Fibroblast of lung (primary cell): ENCODE measurements at places on chromosomes 12 and 14. TPM values are rescaled to one million over a fixed set of nuclear protein-coding genes. Genes with fewer than 3 reads are reported as not detected.

- DNase-seq: no peak
These were observed 351.1 kb downstream of the BMP4 start for GRCh38 chr14:53605562-53605961.

TAS2R8 gene
- under 0.01 TPM in 1 of 2 replicates, not detected in the other for total RNA-seq

DNA sequence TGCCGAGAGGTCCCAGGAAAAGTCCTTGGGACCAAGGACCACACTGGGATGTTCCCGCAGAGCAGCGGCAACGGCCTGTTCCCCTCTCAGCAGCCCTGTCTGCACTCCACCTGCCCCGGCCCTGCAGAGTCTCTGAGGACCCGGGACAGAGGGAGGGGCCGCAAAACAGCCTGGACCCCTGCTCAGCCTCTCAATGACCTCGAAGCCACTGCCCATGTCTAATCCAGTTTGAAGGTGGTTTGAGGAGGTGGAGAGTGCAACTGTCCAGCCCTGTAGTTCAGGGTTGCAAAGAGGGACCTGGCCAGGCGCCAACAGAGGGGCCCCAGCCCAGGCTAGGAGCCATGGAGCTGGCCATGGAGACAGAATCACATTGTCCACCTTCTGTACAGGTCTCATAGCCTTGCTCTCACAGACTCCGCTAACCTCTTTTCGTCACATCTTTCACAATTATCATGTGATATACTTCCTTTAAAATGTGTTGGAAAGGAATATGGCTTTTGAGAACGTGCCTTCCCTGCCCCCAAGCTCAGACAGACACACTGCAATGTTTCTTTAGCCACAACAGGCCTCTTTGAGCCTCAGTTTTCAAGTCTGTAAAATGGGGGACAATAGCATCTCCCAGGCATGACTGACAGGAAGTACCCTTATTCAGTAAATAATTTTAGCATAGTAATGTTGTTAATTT, 49.3 kb downstream of the ACTN1 start:
- no peak for DNase-seq

DNA sequence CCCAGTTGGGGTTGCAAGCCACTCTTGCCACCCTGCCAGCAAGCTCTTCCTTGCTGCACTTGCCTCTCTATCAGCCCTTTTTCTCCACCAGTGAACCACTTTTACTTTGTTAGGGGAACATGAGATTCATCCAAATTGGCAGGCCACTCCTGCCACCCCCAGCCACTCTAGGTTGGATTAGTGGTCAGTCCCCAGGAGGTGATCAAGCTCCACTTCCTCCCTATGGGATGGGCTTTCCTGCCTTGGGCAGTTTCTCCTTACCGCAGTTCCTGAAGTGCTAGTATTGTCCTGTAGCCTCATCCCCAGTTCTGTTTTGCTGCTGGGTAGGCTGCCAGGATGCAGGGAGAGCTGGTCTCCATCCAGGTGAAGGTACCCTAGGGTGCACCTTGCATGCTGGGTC, 104.5 kb downstream of the ALG10 start:
- no peak for DNase-seq

- DNase-seq: no peak
These were observed 293.5 kb upstream of the DIO2 start for GRCh38 chr14:80504781-80505180.

GRCh38 chr14:62097072-62097471, 334.9 kb downstream of the SNAPC1 start:
- DNase-seq: no peak

GRCh38 chr14:94821705-94822104, 51.8 kb upstream of the GSC start:
- no peak for DNase-seq

GRCh38 chr14:99684410-99684934, 374 bp downstream of the CYP46A1 start:
- no peak for DNase-seq

DNA sequence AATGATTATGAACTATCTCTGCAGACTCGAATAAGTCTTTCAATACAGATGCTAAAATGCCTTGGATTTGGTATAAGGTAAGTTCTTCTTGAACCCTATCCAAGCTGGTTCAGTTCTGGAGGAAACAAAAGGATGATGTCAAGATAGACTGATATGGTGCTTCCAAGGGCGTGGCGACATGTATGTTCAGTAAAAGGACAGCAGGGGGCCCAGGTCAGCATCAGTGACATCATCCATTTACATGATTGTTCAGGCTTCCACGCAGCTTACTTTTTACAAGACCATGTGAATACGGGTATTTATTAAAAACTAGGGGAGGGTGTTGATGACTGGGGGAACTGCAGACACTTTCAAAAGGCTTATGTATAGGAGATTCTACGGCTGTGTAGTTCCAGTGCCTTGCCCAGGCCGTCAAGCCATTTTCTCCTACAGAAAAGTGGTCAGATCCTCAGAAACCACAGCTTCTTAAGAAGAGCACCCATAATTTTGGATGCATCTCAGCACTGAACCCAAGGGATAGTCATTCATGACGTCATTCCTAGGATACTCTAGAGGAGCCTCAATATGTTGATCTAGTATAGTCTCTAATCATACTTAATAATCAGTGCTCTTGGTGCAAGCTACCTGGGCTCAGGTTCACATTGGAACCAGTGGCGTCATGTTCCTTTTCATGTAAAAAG, 527.7 kb downstream of the FUT8 start:
- DNase-seq: no peak

GRCh38 chr14:57797160-57797559, 68.7 kb downstream of the SLC35F4 start:
- no peak for DNase-seq

DNA sequence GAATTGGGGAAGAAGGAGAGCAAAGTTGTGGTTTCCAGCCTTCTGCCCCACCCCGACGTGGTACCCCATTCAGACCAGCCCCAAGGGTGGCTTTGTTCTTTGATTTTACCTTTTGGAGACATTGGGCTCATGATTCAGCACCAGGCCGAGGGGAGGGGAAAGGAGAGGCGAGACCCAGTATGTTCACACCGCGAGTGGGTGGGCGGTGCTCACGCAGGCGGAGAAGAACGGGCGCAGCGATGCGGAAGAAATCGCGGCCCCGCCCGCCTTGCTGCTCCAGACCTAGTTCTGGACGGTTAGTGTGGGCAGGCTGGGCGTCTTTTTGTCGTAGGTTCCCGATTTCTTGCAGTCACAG, 963 bp downstream of the ATL1 start:
- peak; percentile 76 for DNase-seq

PITPNM2 gene
- total RNA-seq: 4.4 and 6.6 TPM in 2 replicates

C12orf50 gene
- under 0.01 TPM in 1 of 2 replicates, not detected in the other for total RNA-seq

- DNase-seq: no peak
These were observed 42.6 kb downstream of the SH2B3 start for GRCh38 chr12:111448266-111448830.

ACSM4 gene
- not detected in 2 replicates for total RNA-seq

CHFR gene
- 21.6 and 28.2 TPM in 2 replicates for total RNA-seq

RHOJ gene
- 1.2 and 4.1 TPM in 2 replicates for total RNA-seq

- DNase-seq: no peak
These were observed 102.1 kb upstream of the RAP1B start for GRCh38 chr12:68508576-68508975.

DNA sequence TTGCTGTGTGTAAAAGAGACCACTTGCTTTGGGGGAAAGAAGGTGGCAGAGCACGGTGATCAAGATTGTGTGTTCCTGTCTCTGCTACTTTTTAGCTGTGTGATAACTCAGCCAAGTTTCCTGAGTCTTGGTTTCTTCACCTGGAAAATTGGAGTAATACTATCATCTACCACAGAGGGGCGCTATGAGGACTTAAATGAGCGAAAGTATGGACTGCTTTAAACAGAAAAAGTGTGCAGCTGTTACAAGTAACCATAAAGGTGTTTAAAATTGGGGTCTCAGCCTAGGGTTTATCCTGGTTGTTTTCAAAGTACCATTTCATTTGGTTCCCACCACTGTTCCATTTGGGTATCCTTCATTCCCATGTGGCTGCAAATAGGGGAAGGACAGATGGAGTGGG, 65.9 kb upstream of the WSCD2 start:
- no peak for DNase-seq

DNA sequence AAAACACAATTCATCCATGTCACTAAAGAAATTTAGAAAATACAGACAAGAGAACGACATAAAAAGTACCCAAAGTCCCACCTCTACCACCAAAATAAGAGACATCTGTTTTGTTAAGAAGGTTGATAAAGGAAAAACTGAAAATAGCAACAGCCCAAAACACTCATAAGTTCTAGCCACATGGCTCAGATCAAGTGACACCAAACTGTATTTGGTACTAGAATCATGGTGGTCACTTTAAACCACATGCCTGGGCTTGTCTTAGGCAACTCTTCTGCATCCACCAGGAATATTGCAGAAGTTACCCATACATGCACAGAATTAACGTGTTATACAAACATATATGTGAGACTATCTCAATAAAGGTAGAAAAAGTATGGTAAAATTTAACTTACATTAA, 78.2 kb upstream of the GTF2A1 start:
- no peak for DNase-seq

- no peak for DNase-seq
These were observed 440.4 kb upstream of the DCN start for GRCh38 chr12:91622981-91623380.

FGF6 gene
- total RNA-seq: not detected in 2 replicates

DNA sequence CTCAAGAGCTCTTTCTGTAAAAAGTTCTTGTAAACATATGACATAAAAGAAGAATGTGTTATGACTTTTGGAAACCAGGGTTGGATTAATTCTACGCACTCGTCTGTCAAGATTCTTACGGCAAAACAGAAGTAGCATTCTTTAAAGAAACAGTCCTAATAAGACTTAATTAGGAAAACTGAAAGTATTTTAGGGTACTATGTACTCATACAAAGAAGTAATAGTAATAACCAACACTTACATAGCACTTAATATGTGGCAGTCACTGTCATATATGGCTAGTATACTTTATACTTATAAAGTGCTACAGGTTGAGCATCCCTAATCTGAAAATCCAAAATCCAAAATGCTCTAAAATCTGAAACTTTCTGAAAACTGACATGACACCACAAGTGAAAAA, 72.9 kb upstream of the ST8SIA1 start:
- no peak for DNase-seq

DNA sequence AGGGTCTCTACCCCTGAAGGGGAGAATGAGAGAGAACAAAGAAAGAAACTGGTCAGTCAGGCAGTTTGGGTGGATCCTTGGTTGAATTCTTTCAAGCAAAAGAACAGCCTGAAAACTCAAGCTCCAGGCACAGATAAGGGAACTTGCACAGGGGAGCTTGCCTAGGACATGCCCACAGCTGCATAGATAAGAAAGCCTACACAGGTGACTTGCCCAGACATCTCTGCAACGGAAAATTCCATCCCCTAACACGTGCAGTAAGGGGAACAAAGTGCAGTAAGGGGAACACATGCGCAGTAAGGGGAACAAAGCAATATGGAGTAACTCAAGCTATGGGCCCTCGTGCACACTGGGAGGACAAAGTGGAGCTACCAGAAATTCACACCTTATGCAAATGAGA, 540.1 kb upstream of the MIS18BP1 start:
- no peak for DNase-seq

DNA sequence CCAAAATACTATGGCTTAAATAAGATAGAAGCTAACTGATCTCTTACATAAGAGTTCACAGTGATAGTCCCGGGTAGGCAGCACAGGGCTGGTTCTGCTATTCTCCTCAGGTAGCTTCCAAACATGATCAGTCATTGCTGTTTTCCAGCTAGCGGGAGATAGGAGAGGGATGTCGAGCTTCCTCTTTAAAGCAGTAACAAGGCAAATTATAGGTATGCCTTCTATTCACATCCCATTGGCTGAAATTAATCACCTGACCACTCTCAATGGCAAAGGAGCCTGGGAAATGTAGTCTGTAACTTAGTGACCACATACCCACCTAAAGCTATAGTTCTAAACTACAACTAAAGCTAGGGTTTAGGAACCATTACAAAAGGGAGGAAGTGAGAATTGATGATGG, 34.5 kb upstream of the VRK1 start:
- DNase-seq: peak; percentile 50

CEP128 gene
- 6.7 and 7.8 TPM in 2 replicates for total RNA-seq

DNA sequence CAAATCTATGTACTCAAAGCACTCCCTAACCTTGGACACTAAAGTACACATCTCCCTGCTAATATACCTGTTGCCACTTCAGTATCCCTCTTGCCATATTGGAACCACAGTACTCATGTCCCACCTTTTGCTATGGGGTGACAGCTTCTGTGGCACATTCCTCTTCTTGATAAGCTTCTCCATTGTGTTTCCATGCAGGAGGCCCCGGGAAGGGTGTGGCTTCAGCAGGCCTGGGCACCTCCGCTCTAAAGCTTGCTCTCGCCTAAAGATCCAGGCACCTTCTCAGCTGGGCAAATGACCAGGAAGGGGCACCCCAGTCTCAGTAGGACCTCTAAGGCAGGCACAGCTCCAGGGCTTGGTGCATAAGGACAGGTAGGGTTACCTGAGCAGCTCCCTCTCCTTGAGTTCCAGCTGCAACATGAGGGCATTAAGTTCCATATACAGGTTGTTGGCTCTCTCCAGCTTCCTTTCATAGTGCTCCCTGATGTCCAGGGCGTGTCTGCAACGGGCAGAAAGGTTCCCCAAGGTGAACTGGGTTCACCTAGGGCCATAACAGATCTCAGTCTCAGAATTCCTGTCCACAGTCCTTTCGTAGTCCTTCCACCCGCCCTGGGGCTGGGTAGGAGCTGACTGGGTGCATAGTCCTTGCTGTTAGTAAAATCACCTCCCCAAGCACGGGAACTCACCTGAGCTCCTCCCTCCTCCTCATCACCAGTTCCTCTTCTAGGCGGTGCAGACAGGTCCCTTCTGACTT, 15.9 kb downstream of the MAP3K12 start:
- DNase-seq: no peak

GRCh38 chr12:56408799-56409417, 40.3 kb downstream of the TIMELESS start:
- DNase-seq: no peak

GRCh38 chr12:20144341-20144740, 224.0 kb upstream of the PDE3A start:
- DNase-seq: no peak

- peak; percentile 79 for DNase-seq
These were observed 28.2 kb upstream of the LRP1-AS start for GRCh38 chr12:57175428-57176138.

DNA sequence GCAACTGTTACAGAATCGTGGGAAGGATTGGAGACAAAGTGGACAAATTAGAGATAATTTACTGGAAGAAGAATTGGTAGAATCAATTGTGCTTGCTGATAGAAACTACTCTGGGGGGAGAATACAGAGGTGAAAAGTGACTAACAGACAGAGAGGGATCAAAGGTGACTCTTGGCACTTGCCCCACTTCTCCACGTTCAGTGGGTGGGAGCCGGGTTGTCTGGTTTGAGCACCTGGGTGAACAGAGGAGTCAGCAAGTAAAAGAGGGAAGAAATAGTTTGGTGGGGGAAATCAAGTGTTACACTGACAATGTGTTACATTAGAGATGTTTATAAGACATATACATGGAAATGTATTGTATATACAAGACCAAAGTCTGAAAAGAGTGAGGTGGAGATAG, 69.1 kb downstream of the PPP2R5E start:
- DNase-seq: no peak
